ENCODE measurements at places on chromosomes 7 and 10. TPM values are rescaled to one million over a fixed set of nuclear protein-coding genes. Genes with fewer than 3 reads are reported as not detected.

DNA sequence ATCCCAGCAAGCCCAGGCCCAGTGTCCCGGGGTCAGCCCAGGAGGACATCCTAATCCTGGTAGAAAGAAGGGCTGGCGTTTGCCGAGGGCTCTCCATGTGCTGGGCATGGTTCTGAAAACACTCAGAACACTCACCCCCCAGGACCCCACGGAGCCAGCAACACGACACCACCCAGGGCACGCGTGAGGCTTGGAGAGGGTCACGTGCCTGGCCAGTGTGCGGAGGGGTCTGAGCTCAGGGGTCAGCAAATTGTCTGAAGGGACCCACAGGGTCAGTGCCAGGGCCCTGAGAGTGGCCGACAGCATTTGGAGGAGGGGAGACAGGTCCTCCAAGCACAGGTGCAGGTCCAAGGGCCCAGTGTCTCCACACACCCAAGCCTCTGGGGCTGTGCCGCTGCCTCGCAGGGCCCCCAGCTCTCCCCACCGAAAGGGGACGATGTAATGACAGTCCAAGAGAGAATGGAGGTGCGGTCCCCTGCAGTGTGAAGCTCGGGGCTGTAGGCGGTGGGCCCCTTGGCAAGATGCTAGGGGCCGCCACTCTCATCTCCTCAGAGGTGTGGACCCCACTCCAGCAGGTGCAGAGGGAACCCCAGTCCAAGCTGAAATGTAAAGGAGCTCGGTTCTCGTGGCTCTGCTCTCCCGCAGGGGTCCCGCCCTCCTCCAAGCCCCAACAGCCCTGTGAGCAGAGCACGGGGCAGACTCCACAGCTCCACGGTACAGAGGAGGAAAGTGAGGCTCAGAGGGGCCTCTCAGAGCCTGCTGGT is 7.8 kb downstream of the FOXL3 start:
- H3K27me3 ChIP-seq: no peaks in the 10 kb centered on the region
- H3K27ac ChIP-seq: no peak overlapping the region
- no peaks in the 10 kb centered on the region for H3K36me3 ChIP-seq
- DNase-seq: no peak
- H3K4me1 ChIP-seq: no peaks in the 10 kb centered on the region
- H3K4me3 ChIP-seq: no peak overlapping the region

GRCh38 chr7:4131063-4131462 is 551.0 kb upstream of the FOXK1 start:
- H3K36me3 ChIP-seq: no peaks in the 10 kb centered on the region
- H3K4me3 ChIP-seq: no peak overlapping the region
- no peaks in the 10 kb centered on the region for H3K27me3 ChIP-seq
- no peak overlapping the region for H3K27ac ChIP-seq

DNA sequence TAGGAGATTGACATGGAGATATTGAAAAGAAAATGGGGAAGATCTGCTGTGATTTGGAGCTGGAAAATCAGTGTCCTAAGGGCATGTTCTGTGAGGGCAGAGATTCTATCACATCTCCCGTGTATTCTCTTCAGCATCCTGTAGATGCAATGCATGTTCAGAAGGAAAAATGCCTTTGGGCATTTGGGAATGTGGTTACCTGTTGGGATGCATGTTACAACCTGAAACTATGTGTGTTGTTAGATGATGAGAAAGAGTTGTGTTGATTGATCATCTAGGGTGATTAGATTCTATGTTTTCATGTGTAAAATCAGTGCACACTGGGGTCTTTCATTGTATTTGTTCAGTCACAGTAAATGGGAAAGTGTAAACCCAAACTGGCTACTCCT is 14.7 kb downstream of the CUZD1 start:
- no peak overlapping the region for H3K4me3 ChIP-seq
- H3K36me3 ChIP-seq: no peaks in the 10 kb centered on the region
- no peak overlapping the region for H3K27ac ChIP-seq
- H3K4me1 ChIP-seq: no peaks in the 10 kb centered on the region

DNA sequence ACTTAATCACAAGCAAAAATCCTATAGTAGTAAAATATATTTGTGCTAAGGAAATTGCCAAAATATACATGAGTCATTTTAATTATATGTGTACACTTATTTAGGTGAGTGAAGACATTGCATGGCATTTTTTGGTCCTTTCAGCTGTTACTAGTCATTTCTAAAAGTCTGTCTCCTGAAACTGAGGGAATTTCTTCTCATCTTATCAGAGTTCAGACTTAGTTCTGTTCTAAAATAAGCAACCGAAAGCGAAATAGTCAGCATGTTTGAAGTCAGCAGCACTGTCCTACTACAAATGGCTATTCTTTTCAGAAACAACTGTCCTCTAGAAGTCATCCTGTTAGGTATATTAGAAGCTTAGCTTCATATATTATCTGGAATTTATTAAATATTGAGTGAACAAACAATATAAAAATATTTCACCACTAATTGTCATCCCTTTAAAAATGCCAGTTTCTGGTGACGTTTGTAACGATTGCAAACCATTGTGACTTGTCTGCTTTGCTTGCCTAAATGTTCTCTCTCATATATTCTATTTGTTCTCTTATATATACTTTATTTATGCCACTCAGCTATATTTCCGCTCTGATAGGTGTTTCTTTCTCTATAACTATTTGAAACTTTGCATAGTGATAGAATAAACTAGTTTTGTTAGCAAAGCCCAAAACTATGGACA is 227.4 kb upstream of the KAT6B start:
- H3K27ac ChIP-seq: no peak overlapping the region
- no peak overlapping the region for H3K4me3 ChIP-seq
- H3K27me3 ChIP-seq: no peaks in the 10 kb centered on the region
- no peaks in the 10 kb centered on the region for H3K4me1 ChIP-seq
- no peaks in the 10 kb centered on the region for H3K36me3 ChIP-seq

- H3K4me1 ChIP-seq: no peaks in the 10 kb centered on the region
- H3K27me3 ChIP-seq: no peaks in the 10 kb centered on the region
- H3K36me3 ChIP-seq: no peaks in the 10 kb centered on the region
- DNase-seq: no peak
- no peak overlapping the region for H3K4me3 ChIP-seq
Observed at GRCh38 chr7:120402801-120403200, 129.8 kb downstream of the KCND2 start.

DNA sequence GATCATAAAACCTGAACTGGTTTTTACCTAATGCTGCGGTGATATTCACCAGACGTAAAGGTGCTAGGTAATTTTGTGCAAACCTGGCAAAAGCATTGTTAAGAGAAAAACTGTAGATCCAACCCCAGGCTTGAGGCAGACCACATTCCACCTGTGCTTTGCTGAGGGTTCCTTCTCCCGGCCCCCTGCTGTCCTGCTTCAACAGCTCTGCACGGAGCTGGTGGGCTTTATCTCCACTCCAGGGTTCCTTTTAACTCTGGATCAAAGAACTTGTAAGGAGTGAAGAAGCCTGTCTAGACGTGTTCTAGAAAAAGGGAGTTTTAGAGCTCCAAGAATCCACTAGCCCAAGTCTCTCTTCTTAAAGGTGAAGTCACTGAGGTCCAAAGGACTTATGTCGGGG is 87.5 kb upstream of the NMT2 start:
- H3K4me1 ChIP-seq: peaks cover 23% of the 10 kb centered on the region
- no peaks in the 10 kb centered on the region for H3K27me3 ChIP-seq
- H3K27ac ChIP-seq: no peak overlapping the region
- no peak for DNase-seq
- no peak overlapping the region for H3K4me3 ChIP-seq

The ZNF394 gene
- polyA plus RNA-seq: 65.6 TPM

The VSTM2A gene
- polyA plus RNA-seq: not detected

Measured in CD8-positive, alpha-beta memory T cell (primary cell).